Activated gamma-delta T cell (primary cell): ENCODE measurements at places on chromosomes 1 and 21.

- no peak for DNase-seq
These were observed 24.0 kb upstream of the ADARB1 start for GRCh38 chr21:45050345-45050796.

DNA sequence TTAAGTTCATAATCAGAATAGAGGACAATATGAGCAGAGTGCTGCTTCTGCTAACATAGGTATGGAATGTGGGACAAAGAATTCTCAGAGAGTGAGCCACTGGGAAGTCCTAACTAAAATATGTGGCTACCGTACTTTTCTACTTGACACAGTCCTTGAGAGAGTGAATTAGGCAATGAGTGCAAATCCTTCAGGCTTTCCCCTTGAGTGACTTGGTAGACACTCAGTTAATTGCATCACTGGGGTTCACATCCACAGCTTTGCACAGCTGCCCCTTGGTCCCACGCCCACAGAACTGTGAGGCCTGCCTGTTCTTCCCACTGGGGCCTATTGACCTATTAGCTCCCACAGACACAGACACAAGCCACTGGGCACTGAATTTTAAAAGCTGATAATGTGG lies 40.5 kb upstream of the PAXBP1 start:
- DNase-seq: no peak

DNA sequence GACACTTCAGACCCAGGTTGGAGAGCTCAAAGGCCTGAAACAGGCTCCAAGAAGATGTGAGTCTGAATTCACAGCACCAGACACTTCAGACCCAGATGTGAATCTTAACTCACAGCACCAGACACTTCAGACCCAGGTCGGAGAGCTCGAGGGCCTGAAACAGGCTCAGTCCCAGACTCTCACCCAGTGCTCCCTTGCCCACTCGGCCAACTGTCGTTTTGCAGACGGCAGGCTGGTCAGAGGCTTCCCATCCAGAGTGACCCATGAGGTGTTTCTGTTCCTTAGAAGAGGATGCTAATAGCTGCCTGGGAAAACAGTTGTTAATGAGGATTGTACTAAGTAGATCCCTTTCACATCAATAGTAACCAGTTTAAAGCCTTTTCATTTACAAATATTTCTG lies 88.4 kb downstream of the ADARB1 start:
- no peak for DNase-seq

- no peak for DNase-seq
These were observed 57.4 kb downstream of the GALNT2 start for GRCh38 chr1:230124186-230125128.

DNA sequence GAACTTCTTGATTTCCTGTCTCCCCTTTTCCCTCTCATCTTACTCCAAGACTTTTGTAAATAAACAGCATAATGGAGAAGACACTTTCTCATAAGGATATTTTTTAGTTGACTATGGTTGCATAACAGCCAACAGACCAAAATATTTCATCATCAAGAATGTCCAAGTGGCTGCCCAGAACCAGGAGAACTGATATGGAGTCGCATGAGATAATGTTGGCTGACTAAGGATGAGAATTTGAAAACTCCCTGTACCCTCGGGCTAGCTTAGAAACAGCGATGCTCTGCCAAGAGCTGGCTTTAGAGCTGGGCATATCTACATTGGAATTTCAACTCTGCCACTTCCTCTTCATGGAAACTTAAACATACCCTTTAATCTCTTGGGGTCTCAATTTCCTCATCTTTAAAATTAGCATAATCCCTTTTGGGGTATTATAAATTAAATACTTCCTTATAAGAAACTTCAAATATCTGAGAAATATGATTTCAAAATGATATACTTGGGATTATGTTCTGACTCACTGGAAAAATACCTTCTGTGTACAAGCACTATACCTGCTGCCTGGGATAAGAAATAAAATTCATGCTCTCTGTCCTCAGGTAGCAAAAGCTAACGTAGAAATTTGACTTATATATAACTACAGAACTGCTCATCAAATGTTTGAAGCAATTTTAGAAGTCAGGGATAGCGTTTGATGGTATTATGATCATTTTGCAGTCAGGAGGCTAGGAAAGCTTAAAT lies 777.3 kb downstream of the LTN1 start:
- no peak for DNase-seq

- DNase-seq: no peak
These were observed 239.4 kb downstream of the PLPP3 start for GRCh38 chr1:56339786-56340465.

DNA sequence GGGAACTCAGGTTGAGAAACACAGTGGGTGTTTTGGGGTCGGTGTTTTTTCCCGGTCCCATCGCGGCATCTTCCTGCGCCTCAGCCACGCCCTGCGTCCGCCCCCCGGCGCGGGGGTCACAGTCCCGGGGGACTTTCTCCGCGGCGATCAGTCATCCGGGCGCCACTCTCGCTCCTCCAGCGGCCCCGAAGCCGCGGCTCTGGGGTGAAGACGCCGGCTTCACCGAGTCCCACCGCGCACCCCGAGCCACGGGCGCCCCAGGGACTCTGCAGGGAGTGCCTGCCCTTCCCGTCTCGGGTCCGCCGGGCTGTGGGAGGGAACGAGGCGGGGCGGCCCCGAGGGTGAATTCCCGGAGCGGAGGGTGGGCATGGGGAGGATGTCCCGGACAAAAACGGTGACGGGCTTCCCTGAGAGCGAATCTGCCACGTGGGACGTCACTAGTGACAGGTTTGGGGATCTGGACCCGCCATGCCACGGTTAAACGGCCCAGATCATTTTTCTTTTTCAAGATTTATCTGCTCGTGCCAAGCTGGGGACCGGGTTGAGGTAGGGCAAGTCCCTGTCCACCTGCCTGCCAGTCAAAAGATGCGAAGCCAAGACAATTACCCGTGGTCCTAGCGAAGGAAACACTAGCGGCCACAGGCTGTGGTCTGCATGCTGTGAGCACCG lies 717 bp upstream of the BATF3 start:
- DNase-seq: peak; percentile 36

- no peak for DNase-seq
These were observed 15.4 kb downstream of the TTLL10 start for GRCh38 chr1:1189111-1189510.

- no peak for DNase-seq
These were observed 9.9 kb upstream of the HSPG2 start for GRCh38 chr1:21946836-21947587.

GRCh38 chr1:153525088-153525728 lies 10.6 kb downstream of the S100A6 start:
- DNase-seq: no peak

GRCh38 chr1:6466751-6467150 lies 778 bp upstream of the TNFRSF25 start:
- no peak for DNase-seq

GRCh38 chr1:22108339-22109105 lies 34.4 kb downstream of the WNT4 start:
- no peak for DNase-seq

DNA sequence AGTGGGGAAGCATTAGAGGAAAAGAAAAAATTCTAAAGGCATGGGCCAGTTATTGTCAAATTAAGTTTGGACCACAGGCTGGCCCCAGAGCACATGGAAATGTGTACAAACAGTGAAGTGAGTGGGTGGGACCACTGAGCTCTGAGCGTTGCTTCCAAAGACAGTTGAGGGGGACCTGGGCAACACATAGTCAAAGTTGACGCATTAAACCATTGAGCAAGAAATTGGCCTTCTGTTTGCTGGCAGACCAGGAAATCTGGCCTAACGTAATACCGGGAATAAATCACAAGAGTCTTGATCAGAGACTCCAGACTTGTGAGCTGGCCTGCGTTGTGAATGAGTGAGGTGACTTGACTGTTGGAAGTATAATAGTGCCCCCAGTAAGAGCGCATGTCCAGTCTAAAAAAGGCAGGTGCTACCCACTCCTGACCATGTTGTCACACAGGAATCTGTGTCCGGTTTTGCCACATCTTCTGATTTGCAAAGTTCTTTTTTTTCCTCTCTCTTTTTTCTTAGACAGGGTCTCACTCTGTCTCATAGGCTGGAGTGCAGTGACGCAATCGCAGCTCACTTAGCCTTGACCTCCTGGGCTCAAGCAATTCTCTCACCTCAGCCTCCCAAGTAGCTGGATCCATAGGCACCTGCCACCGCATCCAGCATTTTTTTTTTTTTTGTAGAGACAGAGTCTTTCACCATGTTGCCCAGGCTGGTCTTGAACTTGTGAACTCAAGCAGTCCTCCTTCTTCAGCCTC lies 10.7 kb downstream of the EPHB2 start:
- no peak for DNase-seq

GRCh38 chr1:48792961-48793360 lies 16.3 kb upstream of the BEND5 start:
- no peak for DNase-seq

GRCh38 chr1:27133158-27133557 lies 21.8 kb downstream of the SLC9A1 start:
- DNase-seq: no peak

GRCh38 chr1:30492451-30492850 lies 230.9 kb downstream of the MATN1 start:
- DNase-seq: no peak

DNA sequence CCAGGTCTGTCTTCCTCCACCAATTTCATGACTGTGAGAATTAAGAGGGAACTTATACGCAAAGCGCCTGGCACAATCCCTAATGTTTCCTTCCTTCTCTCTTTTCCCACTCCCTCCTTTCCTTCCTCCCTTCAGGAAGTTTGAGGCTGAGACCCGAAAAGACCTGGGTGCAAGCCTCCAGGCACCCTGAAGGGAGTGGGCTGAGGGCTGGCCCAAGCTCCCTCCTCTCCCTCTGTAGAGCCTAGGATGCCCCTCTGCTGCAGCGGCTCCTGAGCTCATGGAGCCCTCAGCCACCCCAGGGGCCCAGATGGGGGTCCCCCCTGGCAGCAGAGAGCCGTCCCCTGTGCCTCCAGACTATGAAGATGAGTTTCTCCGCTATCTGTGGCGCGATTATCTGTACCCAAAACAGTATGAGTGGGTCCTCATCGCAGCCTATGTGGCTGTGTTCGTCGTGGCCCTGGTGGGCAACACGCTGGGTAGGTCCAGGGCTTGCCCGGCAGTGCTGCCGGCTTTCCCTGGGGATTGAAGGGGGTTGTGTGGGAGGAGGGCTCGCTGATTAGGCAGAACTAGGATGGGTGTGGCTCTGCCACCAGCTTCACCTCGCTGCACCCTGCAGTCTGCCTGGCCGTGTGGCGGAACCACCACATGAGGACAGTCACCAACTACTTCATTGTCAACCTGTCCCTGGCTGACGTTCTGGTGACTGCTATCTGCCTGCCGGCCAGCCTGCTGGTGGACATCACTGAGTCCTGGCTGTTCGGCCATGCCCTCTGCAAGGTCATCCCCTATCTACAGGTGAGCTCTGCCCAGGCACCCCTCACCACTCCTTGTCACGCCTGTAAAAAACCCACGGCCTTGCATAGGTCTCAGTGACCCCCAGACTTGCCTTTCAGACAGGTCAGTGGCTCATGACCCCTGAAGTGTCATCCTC lies 1.7 kb downstream of the HCRTR1 start:
- DNase-seq: no peak

- DNase-seq: no peak
These were observed 61.8 kb downstream of the ITPKB start for GRCh38 chr1:226677027-226678020.

GRCh38 chr1:243503155-243503554 lies 247.3 kb downstream of the SDCCAG8 start:
- DNase-seq: no peak

DNA sequence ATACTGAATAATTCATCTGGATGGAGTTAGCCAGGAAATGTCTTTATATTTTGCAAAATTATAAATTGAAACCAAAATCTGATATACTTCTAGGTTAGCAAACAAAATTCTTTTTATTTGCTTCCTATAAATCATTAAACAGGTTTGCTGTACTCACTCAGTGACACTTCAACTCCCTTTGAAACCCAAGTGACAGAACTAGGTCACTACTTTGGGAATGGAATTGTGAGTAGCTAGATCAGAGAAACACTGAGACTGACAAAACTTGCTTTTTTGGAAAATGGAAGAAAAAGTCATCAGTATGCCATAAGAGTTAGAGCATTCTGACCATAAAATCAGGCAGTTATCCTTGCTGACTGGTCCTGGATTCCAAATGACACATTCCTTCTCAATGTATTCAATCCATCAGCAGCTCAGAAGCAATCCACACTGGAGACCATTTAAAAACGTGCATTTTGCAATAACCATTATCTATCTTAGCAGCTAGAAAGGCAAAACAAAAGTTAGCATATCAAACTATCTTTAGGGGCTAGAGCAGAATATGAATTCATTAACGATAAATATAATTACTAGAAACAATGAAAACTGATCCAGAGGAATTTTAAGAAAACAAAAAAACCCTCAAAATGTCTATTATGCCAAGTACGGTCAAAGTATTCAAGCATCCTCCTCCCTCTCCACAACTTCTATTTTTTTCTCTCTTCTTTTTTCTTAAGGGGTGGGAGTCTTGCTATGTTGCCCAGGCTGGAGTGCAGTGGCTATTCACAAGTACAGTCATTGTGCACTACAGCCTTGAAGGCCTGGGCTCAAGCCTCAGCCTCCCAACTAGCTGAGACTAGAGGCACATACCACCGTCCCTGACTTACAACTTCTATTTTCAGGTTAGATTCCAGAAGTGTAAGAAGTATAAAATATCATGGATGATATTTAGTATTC lies 60.1 kb downstream of the HNRNPR start:
- no peak for DNase-seq

DNA sequence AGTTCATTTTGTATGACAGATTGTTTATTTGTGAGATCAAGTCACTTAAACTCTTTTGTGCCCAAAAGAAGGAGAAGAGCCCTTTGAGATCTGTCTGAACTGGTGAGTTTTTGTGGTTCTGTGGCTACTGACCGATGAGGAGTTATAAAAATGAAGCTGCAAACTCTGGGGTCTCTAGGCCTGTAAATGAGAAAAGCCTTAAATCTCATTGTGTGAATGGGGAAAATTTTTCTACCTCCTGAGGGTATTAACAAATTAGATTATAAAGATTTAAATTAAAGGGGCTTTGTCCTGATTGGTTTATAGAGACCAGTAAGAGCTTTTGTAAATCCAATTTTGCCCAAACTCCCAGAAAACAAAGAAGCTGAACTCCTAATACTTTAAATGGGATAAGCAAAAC lies 9.7 kb upstream of the KLF17 start:
- DNase-seq: no peak

- DNase-seq: no peak
These were observed 15.1 kb downstream of the NEK7 start for GRCh38 chr1:198171667-198172540.

DNA sequence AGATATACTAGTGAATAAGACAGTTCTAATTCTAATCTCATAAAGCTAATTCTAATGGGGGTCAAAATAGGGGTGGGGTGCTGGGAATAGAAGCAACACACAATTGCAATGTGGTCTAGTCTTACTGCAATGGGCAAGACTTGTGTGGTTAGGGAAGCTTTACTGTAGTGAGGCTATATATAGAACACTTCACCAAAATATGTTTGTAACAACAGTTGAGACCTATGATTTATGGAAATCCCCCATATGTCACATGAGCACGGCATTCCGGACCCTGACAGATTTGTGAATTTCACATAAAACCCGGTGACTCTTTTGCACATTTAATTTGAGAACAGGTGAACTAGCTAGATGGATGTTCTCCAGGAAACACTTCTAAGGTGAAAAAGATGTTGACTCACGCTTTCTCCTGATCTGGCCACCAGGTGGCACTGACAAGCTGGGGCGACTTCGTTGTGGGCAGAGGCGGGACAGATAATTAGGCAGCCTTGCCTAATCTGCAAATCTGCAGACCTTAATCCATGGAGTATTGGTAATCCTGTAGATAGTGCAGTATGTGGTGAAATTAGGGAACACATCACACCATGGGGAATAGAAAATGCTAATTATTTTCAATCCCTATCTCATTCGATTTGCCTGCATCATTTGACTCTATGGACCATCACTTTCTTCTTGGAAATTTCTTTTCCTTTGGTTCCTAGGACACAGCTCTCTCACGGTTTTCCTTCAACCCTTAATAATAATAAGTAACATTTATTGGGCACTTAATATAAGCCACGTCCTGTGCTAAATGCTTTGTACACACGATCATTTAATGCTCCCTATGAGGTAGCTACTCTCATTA lies 37.7 kb downstream of the KIAA0040 start:
- DNase-seq: no peak
